ENCODE measurements at places on chromosomes 7 and 10.

DNA sequence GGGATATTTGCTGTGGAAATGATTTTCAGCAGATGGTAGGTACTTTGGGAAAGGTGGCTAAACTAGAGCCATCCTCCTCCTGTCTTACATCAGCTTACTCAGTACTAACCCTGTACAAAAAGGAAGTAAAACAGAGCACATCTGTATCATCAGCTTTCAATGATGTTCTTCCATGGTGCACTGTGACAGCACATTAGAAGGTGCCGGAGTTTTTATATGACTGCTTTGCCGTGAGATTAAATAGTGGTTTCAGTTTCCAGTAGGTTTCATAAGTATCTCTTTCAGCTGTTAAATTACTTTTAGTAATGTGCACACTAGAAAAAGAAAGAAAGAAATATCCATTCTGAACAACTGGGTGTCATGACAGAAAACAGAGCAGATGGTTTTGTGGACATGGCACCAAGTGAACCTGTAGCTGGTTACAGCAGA, 86.5 kb downstream of the ARID5B start:
- DNase-seq, result peak; percentile 21

DNA sequence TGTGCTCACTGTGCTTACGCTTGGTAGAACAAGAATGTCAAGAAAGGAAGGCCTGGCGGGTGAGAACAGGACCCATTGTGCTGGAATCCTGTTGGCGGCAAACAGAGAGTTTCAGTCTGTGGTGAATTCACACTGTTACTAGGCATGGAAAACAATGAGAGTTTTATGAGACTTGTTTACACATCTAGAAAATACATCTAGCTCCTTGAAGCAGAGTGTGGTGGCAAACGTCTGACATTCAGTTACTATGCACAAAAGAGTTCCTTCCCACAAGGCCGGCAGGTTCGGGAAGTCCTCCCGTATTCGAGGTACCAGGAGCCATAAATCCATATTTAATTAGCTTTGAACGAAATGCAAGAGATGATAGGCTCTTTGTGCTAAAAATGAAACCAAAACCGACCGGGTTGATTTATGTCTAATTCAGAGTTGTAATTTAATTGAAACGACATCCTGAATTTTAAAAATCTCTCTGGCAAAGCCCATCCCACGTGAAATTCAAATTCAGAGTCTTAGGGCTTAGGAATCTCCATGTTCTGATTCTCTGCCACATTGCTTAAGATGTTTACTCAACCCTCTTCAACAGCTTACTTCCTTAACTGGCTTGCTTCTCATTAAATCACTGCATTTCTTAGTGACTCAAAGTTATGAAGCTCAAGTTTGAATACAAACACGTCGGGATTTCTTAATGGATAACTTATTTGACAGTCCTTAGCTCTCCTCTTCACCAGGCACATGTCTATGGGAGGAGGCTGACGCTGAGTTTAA, 299.9 kb upstream of the PITRM1 start:
- no peak for DNase-seq

GRCh38 chr7:141792526-141792925, 2.5 kb downstream of the TAS2R5 start:
- DNase-seq, result no peak

DNA sequence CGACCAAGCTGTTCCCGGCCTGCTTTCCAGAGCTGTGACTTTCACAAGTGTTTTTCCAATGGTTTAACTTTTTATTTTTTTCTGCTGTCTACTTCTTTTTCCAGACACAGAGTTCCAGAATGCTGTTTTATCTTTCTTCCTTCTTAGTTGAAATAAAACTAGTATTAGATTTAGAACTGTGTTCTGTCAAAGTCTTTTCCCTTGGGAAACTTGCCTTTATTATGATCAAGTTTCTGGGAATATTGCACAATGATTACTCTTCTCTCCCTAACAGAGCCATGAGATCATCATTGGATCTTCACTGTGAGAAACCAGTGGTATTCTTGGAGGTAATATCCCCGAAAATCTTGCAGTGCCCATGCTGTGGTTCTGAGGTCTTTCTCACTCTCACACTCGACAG, 104.9 kb upstream of the KCND2 start:
- DNase-seq, result no peak

DNA sequence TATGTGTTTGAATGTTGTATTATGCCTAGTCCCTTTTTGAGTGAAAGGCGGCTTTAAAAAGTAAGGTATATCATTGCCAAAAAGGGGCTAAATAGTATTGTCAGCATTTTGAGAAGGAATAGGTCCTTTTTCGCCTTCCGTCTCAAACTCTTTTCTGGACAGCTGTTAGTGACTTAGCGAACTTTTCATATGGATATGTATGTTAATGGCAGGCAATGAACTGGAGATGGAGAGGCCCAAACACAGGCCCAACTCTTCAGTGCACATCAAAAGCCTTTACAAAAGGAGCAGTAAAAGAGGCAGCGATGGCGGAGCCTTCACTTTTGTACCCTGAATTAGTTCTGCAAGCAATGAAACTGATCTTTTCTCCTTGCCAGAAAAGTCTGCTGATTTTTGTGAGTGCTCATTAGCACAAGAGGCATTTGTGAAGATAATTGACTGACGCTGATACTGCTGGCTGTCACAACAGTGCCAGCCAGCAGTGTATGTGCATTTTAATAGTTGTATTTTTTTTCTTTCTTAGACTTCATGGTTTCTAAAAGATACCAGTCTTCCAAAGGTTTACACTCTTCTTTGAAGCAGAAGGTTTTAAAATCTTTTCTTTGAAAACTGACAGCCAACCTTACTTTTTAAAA, 243.7 kb upstream of the SP8 start:
- no peak for DNase-seq

DNA sequence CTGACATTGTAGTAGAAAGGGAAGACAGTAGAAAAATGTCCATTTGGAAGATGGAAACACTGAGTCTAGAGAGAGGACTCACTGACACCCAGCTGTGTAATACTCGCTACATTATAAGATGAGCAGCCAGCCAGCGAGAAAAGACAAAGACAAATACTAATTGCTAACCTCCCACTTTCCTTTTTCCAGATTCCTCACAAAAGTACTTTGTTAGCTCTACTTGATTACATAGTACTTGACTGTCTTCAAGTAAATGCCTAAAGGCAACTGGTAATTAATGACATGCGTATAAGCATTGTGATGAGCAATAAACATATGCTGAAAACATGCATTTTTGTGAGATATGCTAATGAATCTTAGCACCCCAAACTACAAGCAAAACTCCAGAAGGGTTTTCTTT, 363.1 kb downstream of the GPAM start:
- DNase-seq, result no peak

DNA sequence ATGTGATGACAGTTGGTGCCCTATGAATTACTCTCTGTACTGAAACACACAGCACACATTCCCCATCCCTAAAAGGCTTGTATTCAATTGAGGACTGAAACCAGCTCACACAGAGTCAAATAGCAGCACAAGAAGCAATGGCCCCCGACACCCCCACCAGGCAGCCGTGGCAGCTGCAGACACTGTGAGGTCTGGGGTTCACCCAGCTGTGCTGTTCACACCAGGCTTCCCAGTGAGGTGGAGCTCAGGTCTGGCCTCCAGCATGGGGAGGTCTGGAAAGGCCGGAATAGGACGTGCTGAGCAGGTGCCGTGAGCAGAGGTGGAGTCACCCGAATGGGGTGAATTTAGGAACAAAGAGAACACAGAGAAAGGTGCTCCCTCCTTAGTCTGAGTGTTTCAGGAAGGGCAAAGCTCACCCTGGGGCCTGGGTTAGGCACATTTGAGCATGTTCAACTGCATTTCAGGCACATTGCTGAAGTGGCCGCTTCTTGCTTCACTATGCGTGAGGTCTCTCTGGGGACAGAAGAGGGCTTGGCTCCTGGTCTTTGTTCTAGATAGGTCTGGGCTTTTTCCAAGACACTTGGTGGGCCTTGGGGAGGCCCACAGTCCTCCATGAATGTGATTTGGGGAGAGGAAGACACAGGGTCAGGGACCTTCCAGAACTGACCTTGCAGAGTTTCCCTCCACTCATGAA, 41.1 kb downstream of the C10orf120 start:
- DNase-seq, result no peak

DNA sequence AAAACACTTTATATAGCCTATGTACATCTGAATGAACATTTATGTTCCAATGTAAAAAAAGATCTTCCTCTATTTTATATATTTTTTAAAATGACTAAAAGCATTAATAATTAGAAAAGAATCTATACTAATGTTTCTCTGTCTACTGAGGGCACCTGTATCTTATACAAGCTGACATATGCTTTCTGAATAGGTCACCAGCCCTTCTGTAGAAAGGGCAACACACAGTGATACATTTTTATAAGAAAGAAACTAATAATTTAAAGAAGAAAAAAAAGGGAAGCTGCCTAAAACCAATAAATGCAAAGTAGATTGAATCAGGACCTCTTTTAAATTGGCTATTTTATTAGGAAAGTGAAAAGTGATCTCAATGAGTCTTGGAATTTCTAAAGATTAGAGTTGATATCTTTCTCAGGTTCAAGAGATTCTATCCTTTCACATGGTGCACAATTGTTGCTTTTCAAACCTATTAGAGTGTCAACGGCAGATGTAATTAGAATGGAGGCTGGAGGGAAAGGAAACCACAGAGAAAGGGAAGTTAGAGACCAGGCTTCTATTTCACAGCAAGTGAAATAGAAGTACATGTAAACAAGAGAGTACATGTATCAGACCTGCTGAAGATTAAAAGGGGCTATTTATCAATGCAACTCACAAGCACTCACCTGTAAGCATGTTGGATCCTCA, 6.3 kb downstream of the MTPN start:
- no peak for DNase-seq

DNA sequence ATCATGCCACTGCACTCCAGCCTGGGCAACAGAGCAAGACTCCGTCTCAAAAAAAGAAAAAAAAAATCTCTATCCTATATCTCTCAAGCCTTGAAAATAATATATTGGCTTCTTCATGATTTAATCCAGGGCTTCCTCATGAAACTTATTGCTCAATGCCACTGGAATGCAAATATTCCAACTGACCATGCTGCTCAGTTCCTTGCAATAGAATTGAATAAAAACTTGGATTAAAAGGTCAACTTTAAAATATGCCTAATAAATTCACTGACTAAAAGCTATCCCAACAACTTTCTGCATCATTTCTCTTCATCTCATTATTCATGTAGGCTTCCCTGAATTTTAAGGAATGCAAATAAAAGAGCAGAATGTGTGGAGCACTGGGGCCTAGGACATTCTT, 42.1 kb upstream of the NOBOX start:
- no peak for DNase-seq

DNA sequence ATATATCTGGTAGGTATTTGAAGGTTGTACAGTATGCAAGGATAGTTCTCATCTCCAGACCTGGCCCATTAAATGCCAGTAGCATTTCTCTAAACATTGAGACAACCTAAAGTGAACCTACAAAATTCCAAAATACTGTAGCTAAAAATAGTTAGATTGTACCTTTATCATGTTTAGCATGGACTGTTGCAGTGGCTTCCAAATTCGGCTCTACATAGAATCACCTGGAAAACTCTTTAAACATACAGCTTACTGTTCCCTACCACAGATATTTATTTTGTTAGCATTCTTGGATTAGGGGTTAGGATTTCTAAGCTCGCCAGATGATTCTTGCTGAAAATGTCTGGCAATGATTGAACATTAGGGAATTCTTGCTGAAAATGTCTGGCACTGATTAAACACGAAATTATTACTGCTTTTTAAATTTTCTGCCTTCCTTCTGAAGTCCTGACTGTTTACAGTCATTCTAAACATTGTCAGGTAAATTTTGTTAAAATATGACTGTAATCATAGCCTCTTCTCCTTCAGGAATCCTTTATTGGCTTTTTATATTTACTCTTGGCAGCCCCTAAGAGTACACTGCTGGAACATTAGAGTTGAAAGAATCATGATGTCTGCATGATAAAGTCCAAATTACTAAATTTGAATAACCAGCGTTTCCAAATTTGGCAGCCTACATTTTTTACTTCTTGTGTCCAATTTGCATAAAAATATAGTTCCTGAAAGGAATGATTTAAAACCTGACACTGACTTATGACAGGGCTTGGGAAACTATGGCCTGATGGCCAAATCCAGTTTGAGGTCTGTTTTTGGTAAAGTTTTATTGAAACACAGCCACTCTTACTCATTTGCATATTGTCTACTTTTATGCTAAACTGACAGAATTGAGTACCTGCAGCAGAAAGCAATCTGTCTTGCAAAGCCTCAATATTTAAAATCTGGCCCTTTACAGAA, 40.3 kb downstream of the SHOC2 start:
- no peak for DNase-seq

- no peak for DNase-seq
Measured at GRCh38 chr7:132592231-132592920, 16.1 kb upstream of the PLXNA4 start.

DNA sequence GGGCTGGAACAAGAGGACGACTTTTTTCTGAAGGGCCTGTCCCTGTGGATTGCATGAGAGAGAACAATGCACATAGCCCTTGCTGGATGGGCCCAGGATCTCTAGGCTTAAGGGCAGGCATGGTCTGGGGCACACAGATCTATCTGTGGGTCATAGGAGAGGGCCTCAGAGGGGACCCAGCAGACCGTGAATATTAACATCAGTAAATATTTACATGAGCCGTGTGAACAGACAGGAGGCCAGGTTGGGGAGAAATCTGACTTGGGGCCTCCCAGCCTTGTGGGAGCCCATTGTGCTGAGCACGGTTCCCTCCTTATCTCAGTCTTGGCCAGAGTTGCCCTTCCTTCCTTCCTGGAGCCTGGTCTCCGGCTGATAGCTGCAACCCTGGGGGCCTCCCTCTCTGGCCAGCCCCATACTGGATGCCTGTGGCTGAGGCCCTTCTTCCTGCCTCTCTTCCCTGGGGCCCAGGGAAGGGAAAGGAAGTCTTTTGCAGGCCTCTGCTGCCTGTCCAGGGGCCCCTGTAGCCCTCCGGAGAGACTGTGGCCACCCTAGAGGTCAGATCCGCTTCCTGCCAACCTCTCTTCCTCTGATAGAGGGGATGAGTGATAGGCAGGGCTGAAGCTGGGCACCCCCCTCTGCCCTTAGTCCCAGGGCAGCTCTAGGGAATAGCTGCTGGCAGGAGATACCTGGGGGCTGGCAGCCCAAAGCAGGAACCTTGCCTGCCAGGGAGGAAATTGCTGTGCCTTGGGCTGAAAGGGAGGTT, 44.5 kb upstream of the TRIM8 start:
- DNase-seq, result no peak

- DNase-seq, result no peak
Measured at GRCh38 chr10:29533696-29534285, 101.0 kb downstream of the SVIL start.

GRCh38 chr10:29642990-29643389, 8.2 kb upstream of the SVIL start:
- DNase-seq, result no peak
